OCI-LY7 (cell line): ENCODE measurements at places on chromosomes 16 and 17.

- no peak for DNase-seq
Measured at GRCh38 chr16:49472598-49472997, 99.0 kb downstream of the C16orf78 start.

DNA sequence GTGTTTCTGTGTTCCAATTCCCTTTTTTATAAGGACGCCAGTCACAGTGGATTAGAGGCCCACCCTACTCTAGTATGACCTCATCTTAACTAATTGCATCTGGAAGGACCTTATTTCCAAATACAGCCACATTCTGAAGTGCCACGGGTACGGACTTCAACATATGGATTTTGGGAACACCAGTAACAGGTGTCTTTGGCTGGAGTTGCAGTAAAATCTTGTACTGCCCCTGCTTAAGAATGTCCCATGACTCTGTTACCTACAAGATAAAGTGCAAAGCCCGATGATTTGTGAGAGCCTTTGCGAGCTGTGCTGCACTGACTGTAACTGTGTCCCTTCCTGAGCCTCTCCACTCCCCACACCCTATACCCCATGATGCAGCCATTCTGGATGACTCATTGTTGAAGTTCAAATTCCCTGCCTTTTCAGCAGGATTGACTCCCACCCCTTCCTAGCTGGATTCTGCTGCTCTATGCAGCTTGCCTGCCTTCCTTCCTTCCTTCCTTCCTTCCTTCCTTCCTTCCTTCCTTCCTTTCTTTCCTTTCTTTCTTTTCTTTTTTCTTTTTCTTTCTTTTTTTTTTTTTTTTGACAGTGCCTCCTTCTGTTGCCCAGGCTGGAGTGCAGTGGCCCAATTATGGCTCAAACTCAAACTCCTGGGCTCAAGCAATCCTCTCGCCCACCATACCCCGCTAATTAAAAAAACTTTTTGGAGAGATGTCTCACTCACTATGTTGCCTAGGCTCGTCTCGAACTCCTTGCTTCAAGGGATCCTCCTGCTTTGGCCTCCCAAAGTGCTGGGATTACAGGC is 2.1 kb downstream of the HCRT start:
- DNase-seq = no peak

DNA sequence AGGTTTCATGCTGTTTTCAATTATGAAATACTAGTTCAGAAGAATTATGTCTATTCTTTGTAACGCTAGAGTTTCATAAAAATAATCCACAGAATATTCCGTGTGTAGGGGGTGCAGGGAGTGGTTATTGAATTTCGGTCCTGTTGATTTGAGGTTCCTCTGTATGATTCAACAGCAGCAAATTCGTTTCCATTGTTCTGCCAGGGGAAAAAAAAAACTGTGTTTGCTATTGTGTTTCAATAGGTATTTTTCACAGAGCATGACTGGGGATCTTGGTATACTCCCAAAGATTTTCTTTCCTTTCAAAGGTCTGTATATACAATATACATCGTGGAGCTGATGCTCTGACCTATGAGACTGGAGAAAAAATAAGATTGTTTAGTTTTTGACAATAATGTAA is 15.8 kb downstream of the SHISA9 start:
- no peak for DNase-seq

GRCh38 chr17:46722662-46723285 is 95.7 kb downstream of the WNT3 start:
- no peak for DNase-seq

DNA sequence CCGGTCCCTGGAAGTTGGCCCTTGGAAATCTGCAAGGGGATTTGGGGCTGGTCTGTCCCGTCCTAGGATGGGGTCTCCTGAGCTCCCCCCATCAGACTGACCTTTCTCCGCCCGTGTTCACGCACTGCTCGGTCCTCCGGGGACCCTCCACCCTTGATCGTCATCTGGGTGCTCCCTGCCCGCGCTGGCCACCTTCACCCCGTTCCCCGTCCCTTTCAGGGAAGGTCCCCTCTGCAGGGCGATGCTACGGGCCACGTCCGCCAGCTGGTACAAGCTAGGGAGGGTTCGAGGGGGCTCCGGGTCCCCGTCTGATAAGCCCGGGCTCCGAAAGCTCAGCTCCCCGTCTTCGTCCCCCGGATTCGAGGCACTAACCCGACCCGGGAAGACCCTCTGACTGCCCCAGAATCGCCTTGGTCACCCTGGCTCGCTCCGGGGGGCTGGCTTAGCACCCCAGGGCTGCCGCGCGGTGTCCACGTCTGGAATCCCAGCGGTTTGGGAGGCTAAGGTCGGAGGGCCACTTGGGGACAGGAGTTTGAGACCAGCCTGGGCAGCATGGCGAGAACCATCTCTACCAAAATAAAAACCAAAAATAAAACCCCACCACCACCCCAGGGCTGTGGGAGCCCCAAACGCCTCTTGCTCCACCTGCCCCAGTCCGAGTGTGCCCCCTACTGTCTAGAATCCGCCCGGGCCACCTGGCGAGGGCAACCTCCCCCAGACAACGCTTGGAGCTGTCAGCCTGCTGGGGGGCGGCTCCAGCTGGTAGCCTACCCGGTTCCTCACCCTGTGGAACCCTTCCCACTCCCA is 1.1 kb upstream of the SLC43A2 start:
- peak; percentile 77 for DNase-seq

DNA sequence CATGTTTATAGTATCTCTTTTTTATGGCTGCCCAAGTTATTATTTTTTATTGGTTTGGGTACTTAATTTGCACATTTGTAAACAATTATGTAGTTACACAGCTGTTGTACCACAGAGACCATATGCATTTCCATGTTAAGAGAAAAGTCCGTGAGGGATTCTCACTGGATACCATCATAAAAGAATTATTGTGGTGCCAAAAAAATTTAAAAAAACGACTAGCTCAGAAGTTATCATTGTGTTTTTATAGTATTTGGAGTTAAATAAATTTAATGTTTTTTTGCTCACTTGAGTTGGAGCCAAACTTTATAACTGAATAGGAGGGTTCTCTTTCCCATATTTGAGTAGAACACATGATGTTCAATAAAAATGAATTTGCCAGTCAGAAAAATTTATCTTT is 618.7 kb downstream of the WWOX start:
- no peak for DNase-seq

DNA sequence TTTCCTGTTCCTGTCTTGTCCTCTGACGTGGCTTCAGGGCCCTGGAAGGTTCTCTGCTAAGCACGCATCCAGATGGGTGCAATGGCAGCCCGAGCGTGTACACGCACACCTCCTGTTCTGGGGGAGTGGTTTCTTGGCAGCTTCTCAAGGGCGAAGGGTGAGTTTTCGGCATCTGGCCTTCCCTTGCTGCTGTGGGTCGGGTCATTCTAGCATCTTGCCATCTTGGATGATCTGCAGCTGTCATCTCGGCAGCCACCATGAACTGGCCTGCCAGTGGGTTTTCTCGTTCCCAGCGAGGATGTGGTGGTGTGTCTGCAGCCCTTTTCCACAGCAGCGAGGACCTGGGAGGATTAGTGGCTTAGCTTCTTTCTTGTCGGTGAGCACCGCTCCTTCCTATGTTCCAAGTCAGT is 10.6 kb downstream of the MSI2 start:
- no peak for DNase-seq
